ENCODE measurements at places on chromosomes 3 and 15. TPM values are rescaled to one million over a fixed set of nuclear protein-coding genes. Genes with fewer than 3 reads are reported as not detected.

DNA sequence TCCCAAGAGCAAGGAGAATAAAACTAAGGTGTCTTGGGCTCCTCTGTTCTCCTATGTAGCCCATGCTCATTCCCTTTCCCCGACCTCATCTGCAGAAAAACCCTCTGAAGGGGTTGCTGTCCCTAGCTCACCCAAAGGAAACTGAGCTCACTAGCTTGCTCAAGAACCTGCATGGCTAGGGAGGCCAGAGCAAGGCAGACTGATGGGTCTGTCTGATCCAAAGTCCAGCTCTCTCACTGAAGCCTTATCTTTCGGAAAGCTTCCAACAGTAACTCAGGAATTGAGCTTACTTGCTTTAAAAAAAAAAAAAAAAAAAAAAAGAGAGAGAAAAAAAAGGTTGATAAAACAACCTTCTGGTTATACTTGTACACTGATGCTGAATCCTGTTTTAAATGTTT is 141.4 kb upstream of the TOPAZ1 start:
- no peak for DNase-seq

DNA sequence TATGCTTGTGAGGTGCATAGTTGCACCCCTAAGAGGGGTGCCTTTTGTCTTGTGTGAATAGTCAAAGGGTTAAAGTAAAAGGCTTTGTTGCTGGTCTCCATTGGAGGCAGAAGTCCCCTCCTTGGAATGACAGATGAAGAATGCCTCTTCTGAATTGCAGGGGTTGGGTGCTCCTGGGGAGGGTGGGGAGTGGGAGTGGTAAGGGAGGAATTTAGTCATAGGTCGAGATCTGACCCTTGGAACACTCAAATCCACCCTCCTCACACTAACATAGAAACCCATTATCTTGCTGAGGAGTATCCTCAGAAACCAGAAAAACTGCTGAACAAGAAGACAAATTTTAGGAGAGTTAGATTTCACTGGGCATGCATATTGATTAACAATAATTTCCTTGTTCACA is 4.7 kb downstream of the CTXND1 start:
- no peak for DNase-seq

GRIP2 gene
- not detected for total RNA-seq

NR1I2 gene
- total RNA-seq, result not detected

Measured in lung microvascular endothelial cell (primary cell).